ENCODE measurements at places on chromosomes 16 and 17.

DNA sequence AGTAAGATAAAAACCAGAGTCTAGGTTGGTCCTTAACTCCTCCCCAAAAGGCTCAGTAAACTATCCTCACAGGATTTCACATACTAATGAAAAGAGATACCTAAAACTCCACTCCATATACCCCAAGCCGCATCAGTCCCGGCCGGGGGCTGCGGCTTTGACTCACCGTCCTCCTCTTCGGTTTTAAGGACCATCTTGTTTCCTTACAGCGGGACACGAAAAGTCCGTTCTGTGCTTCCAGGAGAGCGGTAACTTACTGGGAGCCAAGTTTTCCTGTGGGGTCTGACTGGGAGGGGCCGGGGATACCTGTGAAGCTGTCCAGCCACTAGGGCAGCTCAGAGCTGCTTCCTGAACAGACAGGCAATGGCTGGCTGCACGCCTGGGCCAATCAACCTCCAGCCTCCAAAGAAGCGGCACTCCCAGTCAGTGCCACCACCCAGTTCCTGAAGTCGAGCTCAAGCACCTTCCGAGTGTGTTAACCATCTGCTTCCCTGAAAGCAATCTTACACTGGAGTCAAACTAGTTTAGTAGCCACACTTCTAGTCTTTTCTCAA lies 45.5 kb downstream of the CYTH1 start:
- no peak for DNase-seq

- DNase-seq, result peak; percentile 79
These were observed 931.9 kb upstream of the SOX9 start for GRCh38 chr17:71188811-71189492.

DNA sequence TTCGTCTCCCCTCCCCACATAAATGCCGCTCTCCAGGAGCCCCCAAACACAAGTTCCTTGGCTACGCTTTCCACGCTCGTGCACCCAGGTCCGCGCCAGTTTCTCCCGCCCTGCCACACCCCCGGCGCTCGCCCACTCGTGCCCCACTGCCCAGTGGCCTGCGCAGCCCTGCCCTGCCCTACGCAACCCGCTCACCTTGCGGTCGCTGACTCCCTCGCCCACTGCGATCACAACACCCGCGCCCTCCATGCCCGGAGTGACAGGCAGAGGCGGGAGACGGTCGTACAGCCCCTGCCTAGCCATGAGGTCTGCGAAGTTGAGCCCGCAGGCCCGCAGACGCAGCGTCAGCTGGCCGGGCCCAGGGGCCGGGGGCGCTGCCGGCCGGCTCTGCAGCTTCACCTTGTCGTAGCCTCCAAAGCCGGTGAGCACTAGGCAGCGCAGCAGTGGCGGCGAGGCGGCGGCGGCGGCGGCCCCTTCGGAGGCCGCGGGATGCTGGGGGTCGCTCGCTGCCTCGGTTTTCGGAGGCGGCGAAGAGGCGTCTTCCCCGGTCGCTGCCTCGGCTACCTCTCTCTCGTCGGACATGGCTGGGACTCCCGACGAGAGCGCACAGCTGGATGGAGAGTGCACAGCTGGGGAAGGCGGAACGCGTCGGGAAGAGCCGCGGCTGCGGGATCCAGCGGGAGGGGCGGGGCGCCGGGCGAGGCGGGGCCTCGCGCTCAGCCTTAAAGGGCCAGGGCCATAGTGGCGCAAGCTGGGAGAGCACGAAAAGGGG lies at the start of gene VAT1:
TSS of gene VAT1 (minus strand) at position 645 of the 772 bp plus-strand sequence. CDS start at position 582, 63 bp downstream.
- DNase-seq, result no peak

DNA sequence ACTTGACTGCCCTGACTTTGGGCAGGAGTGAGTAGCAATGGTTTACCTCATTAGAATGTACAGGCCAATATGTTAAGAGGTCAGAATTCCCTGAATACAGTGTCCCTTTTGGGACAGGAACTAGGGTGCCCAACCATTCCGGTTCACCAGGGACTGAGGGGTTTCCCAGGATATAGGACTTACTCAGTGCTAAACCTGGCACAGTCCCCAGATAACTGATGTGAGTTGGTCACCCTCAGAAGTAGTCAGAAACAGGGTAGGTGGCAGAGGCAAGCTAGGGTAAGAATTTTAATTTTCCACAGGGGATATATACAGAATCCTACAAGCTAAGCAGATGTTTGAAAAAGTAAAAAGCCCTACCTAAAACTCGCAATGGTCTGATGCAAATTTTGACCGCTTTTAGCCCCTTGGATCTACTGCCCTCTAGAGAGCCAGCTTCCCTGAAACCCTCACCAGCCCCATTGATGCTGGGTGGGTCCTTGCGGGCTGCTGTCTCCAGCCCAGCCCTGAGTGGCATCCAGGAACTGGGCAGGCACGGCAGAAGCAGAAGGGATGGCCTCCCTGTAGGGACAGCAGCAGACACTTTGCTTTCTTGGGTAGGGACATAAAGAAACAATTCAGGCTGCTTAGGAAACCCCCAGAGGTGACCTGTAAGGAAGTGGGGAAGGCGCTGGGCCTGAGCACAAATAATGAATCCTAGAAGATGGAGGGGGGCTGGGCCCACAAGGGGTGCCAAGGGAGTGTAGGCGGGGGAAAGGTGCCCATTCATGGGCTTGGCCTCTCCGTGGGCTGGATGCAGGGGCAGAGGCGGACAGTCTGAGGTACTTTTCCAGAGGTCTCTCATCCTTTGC lies 434.8 kb downstream of the SLC39A11 start:
- DNase-seq, result no peak

DNA sequence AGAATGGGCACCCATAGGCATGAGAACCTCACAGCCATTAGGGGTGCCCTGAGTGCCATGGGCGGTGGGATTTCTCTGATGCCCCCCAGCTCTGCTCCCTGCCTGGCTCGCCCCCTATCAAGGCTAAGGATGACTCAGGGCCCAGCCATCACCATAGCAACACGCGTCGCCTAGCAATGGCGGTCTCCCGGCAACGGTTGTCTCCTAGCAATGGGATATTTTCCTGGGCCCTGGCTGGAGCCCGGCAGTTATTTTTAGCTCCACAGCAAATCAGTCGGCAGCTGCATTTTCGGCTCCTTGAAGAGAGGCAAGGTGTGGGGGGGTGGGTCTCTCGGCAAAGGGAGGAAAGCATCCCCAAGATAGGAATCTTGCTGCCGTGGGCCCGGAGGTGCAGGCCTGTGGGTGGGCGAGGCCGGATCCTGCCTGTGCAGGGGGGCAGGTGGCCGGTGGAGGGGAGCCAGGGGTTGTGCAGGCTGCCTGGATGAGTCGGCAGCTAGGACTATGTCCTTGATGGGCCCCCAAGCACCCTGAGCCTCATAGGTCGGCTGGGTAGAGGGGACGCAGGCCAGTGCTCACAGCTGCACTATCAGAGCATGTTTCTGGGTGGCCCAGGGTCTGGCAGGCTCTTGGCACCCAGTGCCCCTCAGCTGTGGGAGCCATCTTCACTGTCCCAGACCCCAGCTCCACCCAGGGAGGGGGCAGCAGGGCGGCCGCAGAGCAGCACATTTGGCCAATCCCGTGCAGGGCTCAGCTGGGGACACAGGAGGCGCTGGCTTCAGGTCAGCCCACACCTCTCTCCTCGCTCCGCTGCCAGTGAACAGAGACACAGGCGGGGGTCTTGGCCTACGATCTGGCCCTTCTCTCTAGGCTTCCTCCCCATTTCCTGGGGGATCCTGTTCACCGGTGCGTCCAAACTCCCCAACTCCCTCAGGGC lies 4.2 kb upstream of the FBXL16 start:
- peak; percentile 62 for DNase-seq

- DNase-seq, result no peak
These were observed 15.4 kb upstream of the TMEM92 start for GRCh38 chr17:50258647-50259476.

- DNase-seq, result no peak
These were observed 181.7 kb downstream of the MRTFB start for GRCh38 chr16:14252860-14253259.

DNA sequence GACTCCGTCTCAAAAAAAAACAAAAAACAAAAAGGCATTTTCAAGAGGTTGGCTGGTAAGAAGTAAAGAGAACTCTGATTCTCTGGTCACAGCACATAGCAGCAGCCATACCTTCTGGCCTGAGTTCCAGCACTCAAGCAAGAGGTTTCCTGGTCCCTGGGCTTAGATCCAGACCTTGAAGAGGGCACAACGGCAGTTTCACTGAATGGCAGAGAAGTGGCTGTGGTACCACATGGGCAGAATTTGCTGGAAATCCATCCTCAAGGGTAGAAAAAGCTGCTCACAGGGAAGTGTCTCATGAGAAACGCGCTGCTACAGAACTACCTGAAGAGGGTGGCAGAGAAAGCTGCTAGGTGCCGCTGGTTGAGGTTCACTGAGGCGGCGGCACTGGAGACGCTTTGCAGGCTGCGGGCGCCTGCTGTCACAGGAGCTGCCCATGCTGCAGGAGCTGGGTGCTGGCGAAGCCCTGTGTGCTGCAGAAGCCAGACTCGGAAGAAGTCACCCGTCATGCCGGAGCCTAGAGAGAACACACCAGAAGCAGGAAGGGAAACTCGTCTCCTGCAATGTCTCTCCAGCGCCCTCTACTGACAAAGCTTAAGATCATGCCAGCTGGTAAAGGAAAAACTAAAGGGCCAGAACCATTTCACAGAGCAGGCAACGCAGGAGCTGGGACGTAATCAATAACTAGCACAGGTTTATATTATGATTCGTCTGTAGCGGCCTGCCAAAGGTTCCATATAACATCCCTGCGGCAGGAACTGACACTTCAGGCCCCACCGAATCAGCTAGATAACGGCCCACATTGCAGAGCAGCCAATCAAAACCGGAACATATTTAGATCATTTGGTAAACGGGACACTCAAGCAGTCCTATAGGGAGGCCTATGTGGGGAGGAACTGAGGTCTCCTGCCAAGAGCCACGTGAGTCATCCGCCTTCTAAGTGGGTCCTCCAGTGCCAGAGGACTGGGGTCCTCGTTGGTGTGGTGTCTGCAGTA lies 5.4 kb upstream of the ZNF213 start:
- peak; percentile 70 for DNase-seq

DNA sequence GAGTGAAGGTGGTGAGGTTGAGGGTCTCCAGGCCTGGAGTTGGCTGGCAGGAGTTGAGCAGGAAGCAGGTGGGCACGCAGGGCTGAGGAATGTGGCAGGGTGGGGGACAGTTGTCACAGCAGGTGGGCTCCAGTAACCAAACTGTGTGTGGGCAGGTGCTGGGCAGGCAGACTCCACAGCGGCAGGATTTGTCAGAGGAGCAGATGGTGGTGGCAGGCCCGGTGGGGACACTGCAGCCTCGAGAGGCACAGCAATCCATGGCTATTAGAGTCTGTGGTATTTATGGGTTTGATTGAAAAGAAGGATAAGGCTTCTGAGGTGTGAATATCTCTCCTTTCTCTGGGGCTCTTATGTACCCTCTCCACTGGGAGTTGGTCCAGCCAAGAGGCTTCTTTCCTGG lies at the start of gene KRTAP3-3:
TSS of gene KRTAP3-3 (minus strand) at position 326 of the 400 bp plus-strand sequence. CDS start at position 259, 67 bp downstream.
- DNase-seq, result no peak

- DNase-seq, result peak; percentile 86
These were observed 125.4 kb downstream of the MAP2K6 start for GRCh38 chr17:69539781-69540319.

- no peak for DNase-seq
These were observed 18.6 kb downstream of the SETD6 start for GRCh38 chr16:58533751-58534470.

DNA sequence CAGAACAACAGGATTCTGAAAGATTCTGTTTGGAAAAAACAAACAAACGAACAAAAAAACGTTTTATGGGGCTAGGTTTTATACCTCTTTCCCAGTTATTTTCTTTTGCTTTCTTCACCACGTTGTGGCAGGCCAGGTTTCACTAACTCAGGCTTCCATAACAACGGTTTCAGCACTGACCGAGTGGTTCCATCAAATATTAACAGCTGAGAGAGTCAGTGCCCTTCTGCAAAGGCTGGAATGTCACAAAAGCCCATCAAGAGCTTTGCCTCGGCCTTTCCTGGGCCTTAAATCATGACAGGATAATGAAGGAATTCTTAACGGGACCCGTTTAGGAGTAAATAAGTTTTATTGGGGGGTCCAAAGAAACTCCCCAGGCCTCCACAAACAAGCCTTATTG lies 34.2 kb downstream of the MPHOSPH6 start:
- no peak for DNase-seq

GRCh38 chr17:44862278-44862914 lies 14.7 kb downstream of the HIGD1B start:
- DNase-seq, result no peak

- DNase-seq, result no peak
These were observed 91.3 kb downstream of the METRNL start for GRCh38 chr17:83170571-83171260.

DNA sequence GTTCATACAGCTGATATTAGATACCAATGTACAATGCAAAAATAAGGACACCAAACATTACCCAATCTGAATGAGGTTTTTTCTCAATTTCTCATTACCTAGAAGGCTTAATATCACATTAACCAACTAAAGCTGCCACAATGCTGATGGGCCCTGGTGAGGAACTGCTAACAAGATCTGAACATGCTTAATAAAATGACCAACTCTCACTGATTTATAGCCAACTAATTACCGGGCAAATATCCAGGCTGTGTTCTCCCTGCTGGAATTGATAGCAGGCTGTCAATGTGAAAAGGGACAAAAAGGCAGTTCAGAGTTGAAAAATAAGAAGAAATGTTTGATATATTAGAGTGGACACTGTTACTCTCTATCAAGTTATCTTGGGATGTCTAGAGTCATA lies 124.6 kb downstream of the TOX3 start:
- no peak for DNase-seq

GRCh38 chr16:31216422-31217135 lies at the start of gene PYDC1:
Gene PYDC1 (minus strand): TSS chr16:31217135. CDS start chr16:31217028, 107 bp downstream.
- DNase-seq, result no peak

DNA sequence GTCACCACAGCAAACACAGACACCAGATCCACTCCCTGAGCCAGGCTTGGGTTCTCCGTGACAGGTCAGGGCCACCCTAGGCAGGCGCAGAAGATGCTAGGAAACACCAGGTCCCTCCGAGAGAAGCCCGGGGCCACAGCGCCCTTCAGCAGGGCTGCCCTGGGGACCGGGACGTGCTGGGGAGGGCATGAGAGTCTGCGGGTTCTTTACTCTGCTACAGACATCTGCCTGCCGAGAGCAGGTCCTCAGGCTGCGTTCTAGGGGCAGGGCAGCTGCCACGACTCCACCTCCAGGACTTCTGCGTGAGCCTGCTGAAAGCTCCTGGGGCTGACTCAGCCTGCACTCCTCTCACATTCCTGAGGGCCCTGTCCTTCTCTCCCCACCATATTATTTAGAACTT lies 11.4 kb downstream of the MYLK3 start:
- DNase-seq, result no peak

DNA sequence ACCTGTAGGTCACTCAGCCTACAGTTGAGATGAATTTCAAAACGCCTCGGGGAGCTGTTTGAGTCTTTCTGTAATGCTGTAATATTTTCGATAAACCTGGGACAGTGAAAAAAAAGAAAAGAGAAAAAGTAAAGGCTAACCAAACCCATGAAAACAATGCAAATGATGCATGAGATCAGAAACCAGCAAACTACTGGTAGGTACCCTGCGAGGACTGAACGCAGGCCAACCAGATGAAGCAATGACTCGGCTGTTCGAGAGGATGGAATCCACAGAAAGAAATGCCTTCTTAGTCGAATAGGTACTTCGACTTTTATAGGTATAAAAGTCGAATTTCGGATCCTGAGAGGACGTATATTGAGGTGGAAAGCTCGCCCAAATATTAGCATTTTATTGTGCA lies 509 bp upstream of the ATAD5 start:
- no peak for DNase-seq
